ENCODE measurements at places on chromosomes 1 and 21.
A peak's percentile ranks its signal among the peaks of the same experiment; 100 is the strongest.

GRCh38 chr1:25724201-25724600 lies 75.8 kb upstream of the SELENON start:
- no peak for DNase-seq

- no peak for DNase-seq
These were observed 159.6 kb downstream of the CLEC20A start for GRCh38 chr1:178337091-178337706.

GRCh38 chr1:157485793-157486192 lies 66.5 kb downstream of the FCRL5 start:
- no peak for DNase-seq

DNA sequence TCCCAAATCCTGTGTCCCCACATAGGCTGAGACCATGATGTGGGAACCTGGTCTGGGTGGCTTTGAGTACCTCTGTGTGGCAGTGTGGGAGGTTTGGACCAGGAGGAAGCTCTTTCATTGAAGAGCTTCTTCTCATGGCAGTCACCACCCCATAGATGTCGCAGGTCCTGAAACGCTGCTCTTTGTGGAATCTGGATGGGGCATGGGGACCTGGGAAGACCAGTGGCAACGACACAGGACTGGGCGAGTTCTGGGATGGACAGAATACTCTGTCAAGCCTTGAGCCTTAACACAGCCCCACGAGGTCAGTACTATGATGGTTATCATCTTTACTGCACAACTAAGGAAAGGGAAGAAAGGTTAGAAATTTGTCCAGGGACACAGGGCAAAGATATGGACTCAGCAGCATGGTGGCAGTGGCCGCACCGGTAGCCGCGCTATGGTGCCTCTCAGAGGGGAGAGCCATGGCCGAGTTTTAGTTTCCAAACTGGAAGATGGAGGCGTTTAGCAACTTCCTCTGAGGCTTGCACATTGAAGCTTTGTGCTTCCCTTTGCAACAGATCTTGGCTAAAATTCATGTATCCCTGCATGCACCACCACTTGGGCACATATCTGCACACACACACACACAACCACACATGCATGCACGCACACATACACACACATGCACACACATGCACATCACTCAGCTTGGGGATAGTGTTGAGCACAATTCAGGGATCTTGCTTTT lies 117.7 kb upstream of the C1orf174 start:
- no peak for DNase-seq

DNA sequence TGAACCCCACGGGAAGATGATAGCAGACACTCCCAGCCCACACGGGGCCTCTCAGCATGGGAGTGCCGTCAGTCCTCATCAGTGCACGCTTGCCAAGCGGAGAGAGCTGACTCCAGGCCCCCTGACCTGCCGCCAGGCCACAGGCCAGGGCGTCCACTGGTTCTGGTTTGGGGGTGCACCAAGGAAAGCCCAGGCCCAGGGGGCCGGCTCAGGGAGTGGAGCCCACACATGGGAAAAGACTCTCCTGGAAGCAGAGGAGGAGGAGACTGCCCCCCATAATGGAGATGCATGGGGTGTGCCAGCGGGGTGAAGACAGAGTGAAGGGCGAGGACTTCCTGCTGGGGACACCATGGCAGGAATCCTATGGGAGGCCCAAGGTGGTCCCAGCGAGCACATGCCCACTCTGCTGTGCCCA lies 6.4 kb downstream of the TRIM11 start:
- no peak for DNase-seq

DNA sequence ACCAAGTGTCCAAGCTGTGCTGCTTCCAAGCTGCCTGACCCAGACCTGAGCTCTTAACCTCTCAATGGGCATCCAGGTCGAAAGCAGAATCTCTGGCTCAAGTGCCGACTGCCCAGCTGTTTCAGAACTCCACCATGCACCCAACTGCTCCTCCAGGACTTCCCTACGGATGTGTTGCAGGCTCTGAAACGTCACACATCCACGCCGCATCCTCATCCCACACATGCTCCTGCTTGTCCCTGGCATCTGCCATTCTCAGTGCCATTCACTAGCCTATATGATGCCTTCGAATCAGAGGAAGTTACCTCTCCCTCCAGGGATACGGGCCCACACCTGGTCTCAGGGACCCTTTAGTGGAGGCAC lies 11.2 kb downstream of the PDZK1IP1 start:
- DNase-seq = no peak

GRCh38 chr1:47579809-47580208 lies 142.0 kb downstream of the FOXD2 start:
- DNase-seq = no peak

DNA sequence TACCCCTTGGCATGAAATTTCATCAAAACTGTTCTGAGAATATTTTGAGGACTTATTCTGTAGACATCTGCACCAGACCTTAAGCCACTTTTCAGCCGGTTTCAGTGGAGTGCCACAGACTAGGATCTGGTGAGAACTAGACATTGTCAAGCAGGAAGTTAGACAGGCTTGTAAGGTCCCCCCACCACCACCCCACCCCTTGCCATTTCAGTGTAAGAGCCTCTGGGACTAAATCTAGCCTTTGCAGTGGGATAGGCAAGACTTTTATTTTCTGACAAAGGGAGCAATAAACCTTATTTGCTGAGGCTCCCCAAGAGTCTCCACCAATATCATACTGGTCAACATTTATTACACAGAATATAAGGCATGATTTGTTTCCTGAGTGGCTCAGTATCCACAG lies 77.9 kb upstream of the EXO1 start:
- DNase-seq = no peak

- no peak for DNase-seq
These were observed 95.9 kb downstream of the SPSB1 start for GRCh38 chr1:9388335-9389180.

- DNase-seq = peak; percentile 7
These were observed 100.1 kb upstream of the SLC2A1 start for GRCh38 chr1:43058545-43059360.

DNA sequence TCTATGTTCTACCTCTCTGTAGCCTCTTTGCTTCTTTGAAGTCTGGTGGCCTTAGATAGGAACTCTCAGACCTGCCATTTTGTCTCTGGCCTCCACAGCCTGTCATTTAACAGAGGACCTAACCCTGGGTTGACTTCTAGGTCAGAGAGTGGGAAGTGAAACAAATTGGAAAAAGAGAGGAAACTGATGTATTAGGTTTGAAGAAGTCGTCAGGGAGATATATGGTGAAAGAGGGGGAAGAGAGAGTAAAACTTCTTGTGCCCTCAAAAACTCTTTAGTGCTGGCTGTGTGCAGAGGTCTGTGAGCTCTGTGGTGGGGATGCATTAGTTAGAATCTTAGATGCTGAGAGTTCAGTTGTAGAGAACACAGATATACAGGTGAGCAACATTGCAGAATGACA lies 30.2 kb upstream of the CD1D start:
- no peak for DNase-seq

GRCh38 chr1:173134800-173135199 lies 72.3 kb downstream of the TNFSF4 start:
- no peak for DNase-seq

- peak; percentile 58 for DNase-seq
These were observed 1063.4 kb downstream of the PLA2G4A start for GRCh38 chr1:187891993-187892682.

GRCh38 chr21:17045214-17045853 lies 467.5 kb upstream of the CXADR start:
- DNase-seq = peak; percentile 37

GRCh38 chr1:17045150-17045549 lies 8.7 kb downstream of the SDHB start:
- no peak for DNase-seq

DNA sequence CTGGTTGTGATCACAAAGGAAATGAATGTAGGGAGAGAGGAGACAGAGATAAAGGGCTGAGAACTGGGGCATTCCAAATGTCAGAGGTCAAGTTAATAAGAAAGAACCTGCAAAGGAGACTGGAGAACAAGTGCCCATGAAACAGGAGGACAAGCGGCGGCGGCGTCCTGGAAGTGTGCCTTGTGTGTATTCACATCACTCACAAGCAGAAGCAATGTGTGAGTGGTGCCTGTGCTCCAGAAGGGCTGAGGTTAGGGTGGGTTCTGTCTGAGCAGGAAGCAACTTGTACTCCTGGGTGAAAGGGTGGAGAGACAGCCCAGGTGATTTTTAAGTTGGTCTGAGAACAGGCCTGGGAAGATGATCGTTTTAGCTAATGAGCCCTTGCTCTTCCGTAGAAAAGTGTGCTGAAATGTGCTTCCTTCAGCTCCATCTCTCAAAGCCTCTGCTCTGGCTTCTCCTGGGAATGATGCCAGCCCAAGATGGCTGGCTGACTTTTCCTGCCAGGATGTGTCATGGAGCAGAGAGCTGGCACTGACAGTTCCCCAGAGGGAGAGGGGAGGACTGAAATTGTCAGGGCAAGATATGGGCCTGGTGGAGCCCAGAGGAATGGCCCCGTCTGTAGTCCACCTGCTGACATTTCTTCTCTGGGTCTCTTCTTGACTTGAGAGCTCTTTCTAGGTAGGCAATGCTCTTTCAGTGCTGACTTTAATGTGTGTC lies 25.1 kb upstream of the PLEKHA6 start:
- peak; percentile 78 for DNase-seq

GRCh38 chr1:161226320-161226711 lies 456 bp downstream of the TOMM40L start:
- DNase-seq = no peak

- peak; percentile 51 for DNase-seq
These were observed 754 bp upstream of the LSS start for GRCh38 chr21:46229133-46229922.

DNA sequence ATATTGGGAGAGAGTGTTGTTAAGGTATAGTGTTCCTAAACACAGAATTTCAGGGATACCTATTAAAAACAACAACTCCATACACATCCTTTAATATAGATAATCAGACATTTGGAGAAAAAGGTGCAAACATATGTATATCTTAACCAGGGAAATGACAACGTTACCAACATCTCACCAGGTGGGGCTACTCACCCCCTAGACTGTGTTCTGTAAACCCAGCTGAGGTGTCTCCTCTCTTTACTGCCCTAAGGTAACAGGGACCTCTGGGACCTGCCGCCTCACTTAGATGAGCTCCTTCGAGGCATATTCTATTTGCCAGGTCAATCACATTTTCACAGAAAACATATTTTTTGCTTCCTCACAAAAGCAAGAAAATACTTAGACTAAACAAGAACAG lies 13.4 kb downstream of the RRAGC start:
- DNase-seq = no peak

- DNase-seq = no peak
These were observed 168.2 kb downstream of the DSCAM start for GRCh38 chr21:40678681-40679284.

- DNase-seq = no peak
These were observed 541 bp upstream of the CD58 start for GRCh38 chr1:116571215-116571919.

DNA sequence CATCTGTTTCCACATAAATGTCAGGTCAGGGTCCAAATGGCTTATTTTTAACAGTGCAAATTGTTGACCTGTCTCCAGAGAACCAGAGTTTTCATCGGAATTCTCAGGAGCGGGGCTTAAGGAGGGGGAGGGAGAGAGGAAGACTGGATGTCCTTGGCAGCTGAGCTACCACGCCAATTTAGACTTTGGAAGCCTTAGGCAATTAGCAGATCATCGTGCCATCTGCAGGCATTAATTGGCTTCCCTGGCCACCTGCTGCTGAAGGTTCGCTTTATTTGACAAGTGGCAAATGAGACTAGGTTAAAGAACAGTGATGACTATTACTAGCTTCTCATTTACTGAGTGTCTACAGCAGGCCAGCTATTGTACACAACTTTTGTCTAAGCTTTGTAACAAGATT lies 43.7 kb downstream of the HLX start:
- no peak for DNase-seq

DNA sequence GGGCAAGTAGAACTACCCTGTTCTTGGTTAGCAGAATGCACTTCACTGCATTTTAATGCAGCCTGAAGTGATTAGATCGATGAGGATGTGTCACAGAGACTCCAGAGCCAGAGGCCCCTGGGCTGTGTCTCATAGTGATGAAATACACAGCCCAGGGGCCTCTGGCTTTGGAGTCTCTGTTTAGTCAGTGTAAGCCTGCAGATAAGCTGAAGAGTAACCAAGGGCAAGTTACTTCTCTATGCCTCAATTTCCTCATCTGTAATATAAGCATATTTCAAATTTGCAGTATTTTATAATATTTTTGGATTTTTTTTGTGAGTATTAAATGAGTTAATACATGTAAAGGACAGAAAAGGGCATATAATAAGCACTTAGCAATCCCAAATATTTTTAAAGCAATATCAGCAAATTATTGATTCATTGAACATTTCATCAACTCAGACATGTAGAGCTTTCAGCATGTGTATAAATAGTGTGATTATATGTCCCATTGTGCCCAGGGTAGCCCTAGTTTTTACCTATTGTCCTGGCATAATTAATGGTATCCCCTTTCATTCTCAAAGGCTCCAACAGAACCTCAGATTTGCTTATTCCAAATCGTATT lies 23.6 kb upstream of the APOBEC4 start:
- no peak for DNase-seq

- DNase-seq = no peak
These were observed 13.9 kb downstream of the ADAM30 start for GRCh38 chr1:119882132-119883049.

- DNase-seq = no peak
These were observed 96.7 kb upstream of the KCNA3 start for GRCh38 chr1:110771245-110772022.

- DNase-seq = no peak
These were observed 132.2 kb downstream of the CLIC6 start for GRCh38 chr21:34800797-34801518.

GRCh38 chr1:159902541-159902940 lies 2.6 kb upstream of the CFAP45 start:
- no peak for DNase-seq

DNA sequence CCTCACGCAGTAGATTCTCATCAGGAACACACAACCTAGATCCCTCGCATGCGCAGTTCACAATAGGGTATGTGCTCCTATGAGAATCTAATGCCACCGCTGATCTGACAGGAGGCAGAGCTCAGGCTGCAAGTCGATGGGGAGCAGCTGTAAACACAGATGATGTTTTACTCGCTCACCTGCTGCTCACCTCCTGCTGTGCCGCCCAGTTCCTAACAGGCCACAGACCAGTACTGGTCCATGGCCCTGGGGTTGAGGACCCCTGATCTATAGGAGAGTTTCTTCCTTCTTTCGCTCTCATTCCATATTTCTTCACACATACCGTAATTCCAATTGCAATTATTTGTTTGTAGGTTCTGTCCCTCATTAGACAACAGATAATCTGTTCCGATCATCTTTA lies 103.4 kb downstream of the CLEC20A start:
- no peak for DNase-seq

DNA sequence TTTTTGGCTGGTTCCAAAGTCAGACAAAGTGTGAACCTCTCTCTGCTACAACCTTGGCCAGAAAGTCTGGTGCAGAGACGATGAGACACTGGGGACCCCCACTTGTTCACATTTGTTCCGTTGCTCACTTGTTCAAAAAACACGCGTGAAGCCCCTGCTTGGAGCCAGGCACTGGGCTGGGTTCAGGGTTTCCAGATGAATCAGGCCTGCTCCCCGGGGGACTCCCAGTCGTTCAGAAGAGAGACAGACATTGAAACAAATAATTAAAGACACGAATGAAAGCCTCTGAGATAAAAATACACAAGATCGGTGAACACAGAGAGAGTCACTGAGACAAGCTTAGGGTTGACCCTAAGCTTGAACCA lies 101.5 kb upstream of the RUNX3 start:
- DNase-seq = no peak
